ENCODE measurements at places on chromosomes 1 and 21. TPM values are rescaled to one million over a fixed set of nuclear protein-coding genes. Genes with fewer than 3 reads are reported as not detected.

DNA sequence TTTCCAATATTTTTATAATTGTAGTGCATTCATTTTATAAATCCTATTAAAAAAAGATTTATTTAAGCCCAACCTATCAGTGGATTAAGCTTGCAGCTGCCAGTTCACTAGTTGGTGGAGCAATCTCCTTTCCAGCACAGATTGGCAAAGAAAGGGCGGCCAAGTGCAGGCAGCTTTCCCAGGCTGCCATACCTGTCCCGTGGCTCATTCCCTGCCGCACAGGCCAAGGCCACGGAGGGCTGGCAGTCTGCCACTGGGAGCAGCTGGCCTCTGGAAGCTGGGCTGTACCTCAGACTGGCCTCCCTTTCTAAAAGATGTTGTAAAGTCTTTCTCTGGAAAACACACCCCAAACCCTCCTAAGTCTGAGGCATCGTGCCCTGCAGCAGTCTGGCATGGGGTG, 74.2 kb downstream of the SIM2 start:
- DNase-seq = no peak

- DNase-seq = no peak
Measured at GRCh38 chr1:111402083-111402482, 25.5 kb downstream of the OVGP1 start.

DNA sequence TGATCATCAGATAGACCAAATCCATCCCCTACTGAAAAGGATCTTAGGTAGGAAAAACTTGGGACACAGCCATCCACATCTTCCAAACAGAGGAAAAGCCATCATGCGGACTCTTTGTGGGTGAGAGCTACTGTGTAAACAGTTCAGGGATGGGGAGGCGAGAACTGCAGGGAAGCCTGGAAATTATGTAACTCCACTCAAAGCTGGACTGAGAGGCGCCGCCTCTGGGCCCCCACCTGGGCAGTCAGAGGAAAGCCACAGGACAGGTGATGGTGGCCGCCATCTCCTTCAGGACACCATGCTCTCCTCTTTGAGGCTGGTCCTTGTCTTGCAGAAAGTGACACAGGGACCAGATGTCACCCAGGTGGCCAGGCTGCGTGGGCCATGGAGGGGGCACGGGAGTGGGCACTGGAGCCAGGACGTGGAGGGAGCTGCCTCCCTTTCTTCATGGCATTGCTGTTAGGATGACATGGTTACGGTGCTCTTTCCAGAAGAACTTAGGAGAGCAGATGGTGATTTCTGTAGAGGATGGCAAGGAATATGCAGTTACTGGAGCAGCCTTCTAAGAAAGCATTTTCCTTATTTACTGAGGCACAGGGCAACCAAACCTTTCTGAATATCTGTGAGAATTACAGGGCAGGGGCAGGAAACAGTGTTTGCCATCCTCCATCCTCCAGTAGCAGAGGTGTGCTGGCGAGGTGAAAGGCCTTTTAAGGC, 32.0 kb upstream of the TDRD10 start:
- no peak for DNase-seq

DNA sequence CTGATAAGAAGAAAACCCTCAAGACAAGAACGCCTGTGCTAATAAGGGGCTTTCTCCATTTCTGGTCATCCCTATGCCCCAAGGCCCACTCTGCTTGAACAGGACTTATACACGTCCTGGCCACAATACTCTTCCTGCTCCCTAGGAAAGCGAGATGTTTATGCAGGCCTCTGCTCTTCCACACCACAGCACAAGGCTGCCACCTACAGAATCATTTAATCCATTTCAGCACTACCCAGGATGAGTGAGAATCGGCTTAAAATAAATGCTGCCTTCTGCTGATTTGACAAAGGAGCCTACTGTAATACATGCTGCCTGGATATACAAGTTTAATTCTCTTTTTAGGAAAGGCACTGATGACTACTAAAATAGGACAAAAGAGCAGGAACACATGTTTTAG, 29.4 kb downstream of the FRRS1 start:
- no peak for DNase-seq

SLFNL1 gene
- 0.59 TPM for polyA plus RNA-seq

GCSAML gene
- 0.23 TPM for polyA plus RNA-seq

DNA sequence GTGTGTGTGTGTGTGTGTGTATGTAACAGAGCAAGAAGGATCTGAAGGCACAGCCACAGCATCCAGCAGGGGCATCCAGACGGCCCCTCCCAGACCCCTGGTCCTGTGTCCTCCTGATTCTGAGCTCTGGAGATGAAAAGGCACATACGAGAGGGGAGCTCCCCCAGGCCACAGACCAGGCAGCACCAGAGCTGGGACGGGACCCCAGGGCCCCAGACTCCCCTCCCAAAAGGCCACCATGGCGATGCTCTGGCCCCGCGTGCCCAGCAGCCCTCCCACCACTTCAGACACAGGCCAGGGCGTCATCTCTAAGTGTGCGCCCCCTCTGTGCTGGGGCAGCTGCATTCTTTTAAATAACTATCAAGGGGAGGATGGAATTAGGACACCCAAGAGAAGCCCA, 245.8 kb downstream of the MATN1 start:
- no peak for DNase-seq

CATSPERE gene
- polyA plus RNA-seq = 1.5 TPM

AMPD1 gene
- polyA plus RNA-seq = not detected

DNA sequence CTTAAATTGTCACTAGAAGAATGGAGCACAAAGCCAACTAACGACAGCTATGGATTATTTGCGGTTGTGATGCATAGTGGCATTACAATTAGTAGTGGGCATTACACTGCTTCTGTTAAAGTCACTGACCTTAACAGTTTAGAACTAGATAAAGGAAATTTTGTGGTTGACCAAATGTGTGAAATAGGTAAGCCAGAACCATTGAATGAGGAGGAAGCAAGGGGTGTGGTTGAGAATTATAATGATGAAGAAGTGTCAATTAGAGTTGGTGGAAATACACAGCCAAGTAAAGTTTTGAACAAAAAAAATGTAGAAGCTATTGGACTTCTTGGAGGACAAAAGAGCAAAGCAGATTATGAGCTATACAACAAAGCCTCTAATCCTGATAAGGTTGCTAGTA, 13.5 kb downstream of the USP1 start:
- no peak for DNase-seq

DNA sequence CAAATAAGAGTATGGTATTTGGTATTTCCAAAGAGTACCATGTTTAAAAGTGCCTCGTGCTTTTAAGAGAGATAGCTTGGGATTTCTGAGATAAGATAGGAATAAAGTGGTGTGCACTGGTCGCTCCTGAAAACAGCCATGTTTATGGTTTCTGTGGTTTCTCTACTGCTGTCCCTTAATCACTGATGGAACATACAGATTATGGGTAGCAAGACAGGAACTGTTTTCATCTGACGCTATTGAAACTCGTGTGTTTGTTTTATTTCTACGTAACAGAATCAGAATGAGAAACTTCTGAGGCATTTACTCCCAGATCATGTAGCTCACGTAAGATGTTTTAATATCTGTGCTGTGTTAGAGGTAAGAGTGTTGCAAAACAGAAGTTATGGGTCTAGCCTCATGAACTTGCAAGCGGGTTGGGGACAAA, 126.0 kb downstream of the KIAA0319L start:
- no peak for DNase-seq

CRP gene
- not detected for polyA plus RNA-seq

LCE6A gene
- not detected for polyA plus RNA-seq

NTRK1 gene
- polyA plus RNA-seq = 0.21 TPM

GRCh38 chr1:165905853-165906252, 78.4 kb downstream of the UCK2 start:
- no peak for DNase-seq

DNA sequence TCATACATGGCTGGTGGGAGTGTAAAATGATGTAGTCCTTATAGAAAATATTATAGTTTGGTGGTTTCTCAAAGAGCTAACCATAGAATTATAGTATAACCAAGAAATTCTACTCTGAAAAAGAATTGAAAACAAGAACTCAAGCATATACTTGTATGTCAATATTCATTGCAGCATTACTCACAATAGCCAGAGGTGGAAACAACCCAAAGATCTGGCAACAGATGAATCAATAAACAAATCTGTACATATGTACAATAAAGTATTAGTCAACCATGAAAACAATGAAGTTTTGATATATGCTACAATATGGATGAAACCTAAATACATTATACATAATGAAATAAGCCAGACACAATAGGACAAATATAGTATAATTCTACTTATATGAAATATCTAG, 29.7 kb downstream of the XCL1 start:
- no peak for DNase-seq

DNA sequence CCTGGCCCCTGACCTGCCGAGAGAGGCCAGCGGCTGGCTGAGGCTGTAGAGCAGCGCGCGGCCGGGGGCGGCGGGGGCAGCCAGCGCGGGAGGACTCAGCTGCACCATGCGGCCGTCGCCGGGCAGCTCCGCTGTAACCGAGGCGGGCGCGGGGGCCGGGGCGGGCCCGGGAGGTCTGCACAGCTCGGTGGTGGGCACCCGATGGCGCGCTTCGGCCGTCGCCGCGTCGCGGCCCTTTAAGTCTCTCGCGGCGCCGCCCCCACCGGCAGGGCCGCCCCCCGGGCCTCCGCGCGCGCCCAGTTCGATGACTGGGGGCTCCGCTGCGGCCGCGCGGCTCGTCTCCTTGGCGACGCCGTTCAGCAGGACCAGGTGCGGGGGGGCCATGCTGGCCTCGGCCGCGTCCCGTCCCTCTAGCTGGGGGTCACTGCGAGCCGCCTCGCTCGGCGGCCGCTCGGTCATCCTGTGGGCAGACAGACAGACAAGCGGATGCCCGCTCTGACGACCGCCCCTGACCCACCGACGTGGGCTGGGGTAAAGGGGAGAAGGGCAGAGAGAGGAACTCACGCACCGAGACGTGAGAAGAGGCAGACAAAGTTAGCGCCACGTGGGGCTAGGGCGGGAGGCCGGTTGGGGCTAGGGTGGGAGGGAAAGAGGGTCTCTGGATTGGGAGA, 6.5 kb downstream of the TAL1 start:
- no peak for DNase-seq

- no peak for DNase-seq
Measured at GRCh38 chr1:246074421-246074820, 432.7 kb downstream of the SMYD3 start.

GRCh38 chr1:8477983-8478362, 160.1 kb downstream of the SLC45A1 start:
- no peak for DNase-seq

DNA sequence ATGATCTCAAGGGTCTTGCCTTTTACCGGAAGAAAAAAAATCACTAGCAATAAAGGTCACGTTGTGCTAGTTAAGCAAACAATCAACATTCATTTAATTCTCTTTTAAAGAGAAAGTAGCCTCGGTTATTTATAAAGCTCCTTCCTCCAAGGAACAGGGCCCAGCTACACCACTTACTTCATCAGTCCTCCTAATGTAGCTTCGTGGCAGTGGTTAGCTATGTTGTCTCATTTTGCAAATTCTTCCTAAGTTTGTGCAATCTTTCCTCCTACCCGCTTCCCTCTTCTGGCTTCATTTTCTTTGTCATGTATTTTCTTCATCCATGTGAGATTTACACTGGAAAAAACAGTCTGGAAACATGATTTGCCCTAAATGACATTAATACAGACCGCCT, 554.2 kb downstream of the NUF2 start:
- DNase-seq = no peak

DNA sequence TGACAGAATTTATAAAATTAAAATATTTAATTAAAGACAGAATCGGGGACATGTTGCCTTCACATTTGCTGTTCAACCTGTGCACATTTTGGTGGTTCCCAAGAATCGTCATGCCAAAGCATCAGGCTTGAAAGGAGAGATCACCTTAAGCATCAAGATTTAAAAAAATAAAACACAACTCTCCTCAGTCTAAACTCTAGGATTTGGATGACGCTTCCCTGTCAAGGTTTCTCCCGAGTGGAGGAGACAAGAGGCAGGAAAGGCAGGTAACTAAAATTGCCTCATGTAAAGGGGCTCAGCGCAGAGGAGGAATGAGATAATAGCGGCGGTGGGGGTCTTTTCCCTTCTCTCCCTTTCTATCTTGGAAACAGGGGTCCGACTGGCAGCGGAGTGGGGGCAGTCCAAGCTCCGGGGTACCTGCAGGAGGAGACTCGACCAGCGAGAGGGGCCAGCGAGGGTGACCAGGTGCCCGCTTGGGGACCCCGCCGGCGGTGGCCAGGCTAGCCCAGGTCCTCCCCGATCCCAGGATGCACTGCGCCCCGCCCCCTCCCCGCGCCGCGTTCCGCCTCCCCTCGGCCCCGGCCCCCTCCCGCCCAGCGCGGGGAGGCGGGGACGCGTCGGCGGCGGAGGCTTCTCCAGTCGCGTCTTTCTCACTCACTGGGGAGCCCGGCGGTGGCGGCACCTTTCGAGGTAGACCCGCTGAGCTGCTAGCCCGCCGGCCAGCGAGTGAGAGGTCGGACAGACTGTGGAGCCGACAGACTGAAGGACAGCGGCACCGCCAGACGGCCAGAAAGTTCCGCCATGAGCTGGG, at the start of gene FNBP1L:
Gene FNBP1L (plus strand): TSS at position 638 of the 811 bp plus-strand sequence. CDS start 164 bp downstream, at position 802.
- peak; percentile 80 for DNase-seq

GRCh38 chr21:39385299-39386145, 36.6 kb upstream of the HMGN1 start:
- peak; percentile 79 for DNase-seq

DNA sequence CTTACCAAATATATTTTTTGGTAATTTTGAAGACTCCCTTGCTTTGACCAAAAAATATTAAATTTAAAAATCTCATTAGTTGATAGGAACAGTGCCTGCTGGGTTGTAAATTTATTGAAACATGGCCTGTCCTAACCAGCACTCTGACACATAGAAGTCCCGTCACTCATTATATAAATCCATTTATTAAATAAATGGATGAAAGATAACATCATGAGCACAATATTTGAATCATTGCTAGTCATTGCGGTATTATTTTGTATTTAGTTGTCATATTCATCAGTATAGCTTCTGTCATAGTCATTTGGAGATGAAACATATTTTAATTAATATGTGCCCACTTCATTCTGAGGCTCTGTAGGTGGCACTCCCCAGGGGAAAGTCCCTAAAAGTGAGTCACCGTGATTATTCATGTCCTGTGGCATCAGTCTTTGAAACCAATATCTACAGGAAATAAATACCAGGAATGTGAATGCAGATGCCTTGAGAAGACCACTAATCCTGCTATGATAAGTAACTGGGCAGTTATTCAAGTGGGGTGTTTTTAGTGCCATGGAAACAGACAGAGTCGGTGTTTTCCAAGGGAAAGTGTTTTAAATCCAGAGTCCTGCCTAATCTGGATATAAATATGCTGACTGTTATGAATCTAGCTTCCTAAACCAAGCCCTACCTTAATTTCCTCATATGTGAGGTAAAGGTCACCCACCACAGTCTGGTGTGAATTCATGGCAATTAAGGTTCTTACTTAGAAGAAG, 302.0 kb downstream of the DUSP10 start:
- DNase-seq = peak; percentile 90

CASP9 gene
- 21.8 TPM for polyA plus RNA-seq

SH2D2A gene
- polyA plus RNA-seq = 0.60 TPM

GRCh38 chr1:162357681-162358266, 18.9 kb downstream of the SPATA46 start:
- no peak for DNase-seq

LCE1E gene
- polyA plus RNA-seq = not detected
